ENCODE measurements at places on chromosomes 13 and 19.

GRCh38 chr19:31037286-31037980 is 311.8 kb downstream of the TSHZ3 start:
- DNase-seq, result no peak

DNA sequence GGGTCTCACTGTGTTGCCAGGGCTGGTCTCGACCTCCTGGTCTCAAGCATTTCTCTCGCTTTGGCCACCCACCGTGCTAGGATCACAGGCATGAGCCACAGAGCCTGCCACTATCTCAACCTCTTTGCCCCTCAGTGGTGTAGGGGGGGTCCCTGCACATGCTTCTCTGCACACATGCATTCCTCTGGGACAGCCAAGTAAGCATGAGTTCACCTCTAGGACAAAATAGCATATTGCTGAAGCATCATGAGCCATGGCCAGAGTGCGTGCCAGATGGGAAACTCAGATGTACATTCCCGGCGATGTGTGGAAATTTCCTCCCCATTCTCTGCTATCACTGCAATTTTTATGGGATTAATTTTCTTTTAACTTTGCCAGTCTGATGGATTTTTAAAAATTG is 23.1 kb downstream of the CHAF1A start:
- DNase-seq, result no peak

DNA sequence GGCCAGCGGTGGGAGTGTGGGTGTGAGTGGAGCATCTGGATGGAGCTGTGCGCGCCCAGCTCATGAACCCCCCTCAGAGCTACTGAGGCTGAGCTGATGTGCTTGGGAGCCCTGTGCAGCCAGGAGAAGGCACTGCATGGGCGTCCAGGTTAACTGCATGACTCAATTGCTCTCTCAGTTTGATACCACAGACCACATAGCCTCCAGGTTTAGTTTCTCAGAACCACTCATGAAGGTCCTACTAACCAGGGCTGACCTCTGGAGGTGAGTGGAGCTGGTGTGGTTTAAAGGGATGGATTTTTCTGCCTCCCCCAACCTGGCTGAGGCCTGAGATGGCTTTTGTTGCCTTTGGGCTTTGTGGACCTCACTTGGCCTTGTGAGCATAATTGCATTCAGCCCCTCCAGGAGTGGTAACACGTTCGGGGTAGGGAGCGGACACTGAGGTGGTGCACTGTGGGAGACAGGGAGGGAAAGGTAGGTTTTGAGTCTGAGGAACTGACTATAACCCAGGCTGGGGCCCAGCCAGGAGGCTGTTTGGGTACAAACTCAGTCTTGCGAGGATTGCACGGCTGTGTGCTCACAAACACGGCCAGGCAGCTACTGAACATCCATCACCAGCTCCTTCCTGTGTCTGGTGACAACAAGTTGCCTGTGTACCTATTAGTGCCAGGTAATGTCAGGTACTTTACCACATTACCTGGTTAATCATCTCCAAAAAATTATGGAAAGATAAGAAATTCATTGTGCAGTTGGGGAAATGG is 97.5 kb downstream of the RGCC start:
- no peak for DNase-seq

DNA sequence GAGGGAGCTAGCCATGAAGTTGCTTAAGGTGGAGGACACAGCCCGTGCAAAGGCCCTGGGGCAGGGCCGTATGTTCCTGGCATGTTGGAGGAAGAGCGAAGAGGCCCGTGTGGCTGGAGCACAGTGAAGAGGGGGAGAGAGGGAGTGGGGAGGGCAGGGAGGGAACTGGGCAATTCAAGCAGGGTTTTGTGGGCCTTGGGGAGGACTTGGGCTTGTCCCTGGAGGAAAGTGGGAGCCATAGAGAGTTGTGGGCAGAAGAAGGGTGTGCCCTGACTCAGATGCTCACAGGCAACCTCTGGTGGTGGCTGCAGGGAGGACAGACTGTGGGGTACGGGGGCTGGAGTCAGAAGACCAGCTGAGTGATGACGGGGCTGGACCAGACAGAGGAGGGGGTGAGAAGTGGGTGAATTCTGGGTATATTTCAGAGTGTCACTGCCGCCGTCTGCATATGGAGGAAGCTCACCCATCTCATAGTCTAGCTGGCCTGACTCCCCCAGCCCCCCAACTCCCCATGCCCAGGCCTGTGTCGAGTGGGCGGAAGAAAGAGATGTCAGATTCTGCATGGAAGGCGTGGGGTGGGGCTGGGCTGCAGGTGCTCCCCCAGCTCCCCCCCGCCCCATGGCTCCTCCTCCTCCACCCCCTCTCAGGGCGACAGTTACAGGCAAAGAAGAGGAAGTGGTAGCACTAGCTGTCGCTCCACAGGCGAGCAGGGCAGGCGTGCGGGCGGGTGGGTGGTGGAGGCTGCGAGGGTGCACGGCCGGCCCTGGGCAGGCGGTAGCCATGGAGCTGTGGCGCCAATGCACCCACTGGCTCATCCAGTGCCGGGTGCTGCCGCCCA is at the start of gene VAV1:
Gene VAV1, plus strand, starts transcription at position 681 of the 838 bp plus-strand sequence. Its CDS starts 100 bp downstream, at position 781.
- peak; percentile 72 for DNase-seq

DNA sequence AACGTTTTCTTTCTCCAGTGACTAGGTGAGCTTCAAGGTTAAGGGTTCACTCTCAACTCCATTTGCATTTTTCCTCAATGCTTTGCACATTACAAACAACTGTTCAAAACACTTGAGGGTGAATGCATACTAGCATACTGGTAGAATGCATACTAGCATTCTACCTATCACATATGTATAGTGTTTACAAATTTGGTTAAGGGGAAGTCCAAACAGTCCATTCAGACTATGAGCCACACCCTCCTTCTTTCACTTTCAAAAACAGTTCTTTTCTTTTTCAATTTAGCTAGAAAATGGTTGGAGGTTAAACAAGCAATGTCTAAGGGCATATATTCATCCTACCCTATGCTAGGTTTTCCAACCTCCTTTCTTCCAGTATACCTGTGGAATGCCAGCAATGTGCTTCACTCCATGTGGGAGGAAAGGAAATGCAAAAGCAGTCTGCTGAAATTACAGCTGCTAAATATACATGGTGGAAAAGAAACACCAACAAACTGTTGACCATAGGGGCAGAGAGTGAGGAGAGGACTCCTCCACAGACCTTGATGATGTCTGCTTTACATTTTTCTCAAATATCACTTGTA is 102.6 kb downstream of the DOCK9 start:
- DNase-seq, result no peak

GRCh38 chr13:109939838-109940237 is 153.5 kb upstream of the IRS2 start:
- no peak for DNase-seq
